ENCODE measurements at places on chromosomes 7 and 10.

DNA sequence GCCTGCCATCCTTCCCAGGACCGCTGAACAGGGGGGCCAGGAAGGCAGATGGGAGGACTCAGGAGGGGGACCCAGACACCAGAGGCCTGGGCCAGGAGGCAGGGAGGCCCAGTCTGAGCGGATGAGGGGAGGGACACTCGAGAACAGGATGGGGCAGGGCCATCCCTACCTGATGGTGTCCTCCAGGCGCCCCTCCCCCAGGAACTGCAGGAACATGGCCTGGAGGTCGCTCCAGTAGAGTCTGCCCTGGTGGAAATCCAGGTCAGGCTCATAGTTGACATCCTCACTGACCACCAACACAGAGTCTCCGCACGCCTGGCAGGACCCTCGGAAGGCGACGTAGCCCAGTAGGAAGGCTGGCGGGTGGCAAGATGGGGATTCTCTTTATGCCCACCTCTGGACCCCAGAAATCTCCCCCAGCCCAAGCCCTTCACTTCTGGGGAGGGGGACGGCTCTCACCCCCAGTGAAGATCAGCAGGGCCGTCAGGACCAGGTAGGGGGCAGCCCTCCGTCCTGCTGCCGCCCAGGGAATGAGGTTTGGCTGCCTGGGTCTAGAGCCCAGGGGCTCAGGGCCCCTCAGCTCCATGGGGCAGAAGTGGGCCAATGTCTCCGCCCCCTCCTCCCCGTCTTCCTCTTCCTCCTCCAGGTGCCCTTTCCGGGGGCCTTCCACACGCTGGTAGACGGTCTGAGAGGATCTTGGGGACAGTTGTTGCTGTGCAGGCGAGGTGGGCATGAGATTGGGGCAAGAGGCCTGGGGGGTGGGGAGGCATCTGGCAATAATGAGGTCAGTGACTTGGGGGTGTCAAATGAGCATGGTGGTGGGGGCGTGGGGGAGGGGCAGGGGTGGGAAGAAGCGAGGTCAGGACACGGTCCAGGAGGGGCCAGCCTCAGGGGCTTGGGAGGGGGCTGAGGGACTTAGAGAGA is 573 bp downstream of the TFR2 start:
- no peak for DNase-seq

GRCh38 chr7:96870934-96871333 is 134.4 kb upstream of the DLX6 start:
- DNase-seq = no peak

DNA sequence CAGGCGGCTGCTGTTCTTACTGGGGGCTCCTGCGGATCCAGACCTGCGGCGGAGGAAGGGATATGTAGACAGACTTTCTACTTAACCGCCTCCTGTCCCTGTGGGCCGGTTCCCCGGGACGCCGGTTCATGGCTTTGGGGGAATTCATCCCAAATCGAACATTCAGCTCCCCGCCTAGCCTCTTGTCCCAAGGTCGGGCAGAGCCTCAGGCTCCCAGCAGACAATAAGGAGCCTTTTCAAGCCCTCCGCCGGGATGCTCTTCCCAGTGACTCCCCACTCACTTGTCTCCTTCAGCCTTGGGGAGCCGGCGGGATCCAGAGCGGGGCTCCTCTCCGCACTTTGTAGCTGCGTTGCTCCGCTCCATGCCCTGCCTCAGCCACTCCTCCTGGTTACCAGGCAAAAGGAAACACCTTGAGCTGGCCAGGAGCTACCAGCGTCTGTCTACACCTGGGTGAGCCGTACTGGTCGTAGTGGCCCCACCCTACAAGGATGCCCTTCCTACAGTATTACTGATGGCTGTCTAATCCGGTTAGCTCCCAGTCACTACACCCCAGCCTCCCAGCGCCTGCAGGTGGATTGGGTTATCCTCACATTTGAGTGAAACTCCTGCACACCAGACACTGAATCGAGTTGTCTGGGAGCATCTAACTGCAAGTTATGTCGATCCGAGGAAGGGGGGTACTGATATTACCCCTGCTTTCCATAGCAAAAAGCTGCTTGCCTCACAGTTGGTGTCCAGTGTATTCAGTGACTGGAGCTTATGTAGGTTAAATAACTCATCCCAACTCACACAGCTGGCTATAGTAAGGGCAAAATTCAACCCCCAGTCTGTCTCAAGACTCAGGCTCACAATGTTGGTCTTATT is at the start of gene C10orf95:
TSS of gene C10orf95 (minus strand) at position 439 of the 865 bp plus-strand sequence. CDS start 450 bp downstream, outside the sequence.
- no peak for DNase-seq

- no peak for DNase-seq
Observed at GRCh38 chr7:88040694-88041093, 106.6 kb downstream of the ADAM22 start.

GRCh38 chr7:106423111-106423510 is 138.3 kb upstream of the NAMPT start:
- DNase-seq = no peak

DNA sequence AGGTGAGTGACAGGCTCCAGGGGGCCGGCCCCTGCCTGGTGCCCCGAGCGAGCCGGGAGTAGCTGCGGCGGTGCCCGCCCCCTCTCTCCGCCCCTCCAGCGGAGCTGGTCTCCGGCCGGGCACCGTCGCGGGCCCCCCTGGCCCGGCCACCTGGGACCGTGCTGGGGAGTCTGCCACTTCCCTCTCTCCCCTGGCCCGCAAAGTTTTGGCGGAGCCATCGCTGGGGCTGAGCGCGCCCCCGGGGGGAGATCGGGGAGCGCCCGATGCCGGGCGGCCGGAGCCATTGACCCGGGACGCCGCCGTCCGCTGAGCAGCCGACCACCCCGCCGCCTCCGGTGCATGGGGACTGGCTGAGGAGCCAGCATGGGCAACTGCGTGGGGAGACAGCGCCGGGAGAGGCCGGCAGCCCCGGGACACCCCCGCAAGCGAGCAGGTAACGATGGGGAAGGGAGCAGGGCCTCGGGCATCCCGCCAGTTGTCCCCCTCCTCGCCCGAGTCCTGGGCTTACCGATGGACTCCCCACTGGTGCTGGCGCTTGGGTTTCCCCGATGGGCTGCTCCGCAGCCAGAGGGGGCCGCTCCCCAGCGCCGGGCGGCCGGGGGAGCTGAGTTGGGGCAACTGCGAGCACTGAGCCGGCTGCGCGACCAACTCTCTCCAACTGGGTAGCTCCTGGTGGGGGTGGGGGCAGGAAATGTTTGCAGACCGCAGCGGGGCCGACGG is at the start of gene UBTD1:
TSS of gene UBTD1 (plus strand) at position 84 of the 720 bp plus-strand sequence. CDS start at position 364, 280 bp downstream.
- DNase-seq = peak; percentile 61

DNA sequence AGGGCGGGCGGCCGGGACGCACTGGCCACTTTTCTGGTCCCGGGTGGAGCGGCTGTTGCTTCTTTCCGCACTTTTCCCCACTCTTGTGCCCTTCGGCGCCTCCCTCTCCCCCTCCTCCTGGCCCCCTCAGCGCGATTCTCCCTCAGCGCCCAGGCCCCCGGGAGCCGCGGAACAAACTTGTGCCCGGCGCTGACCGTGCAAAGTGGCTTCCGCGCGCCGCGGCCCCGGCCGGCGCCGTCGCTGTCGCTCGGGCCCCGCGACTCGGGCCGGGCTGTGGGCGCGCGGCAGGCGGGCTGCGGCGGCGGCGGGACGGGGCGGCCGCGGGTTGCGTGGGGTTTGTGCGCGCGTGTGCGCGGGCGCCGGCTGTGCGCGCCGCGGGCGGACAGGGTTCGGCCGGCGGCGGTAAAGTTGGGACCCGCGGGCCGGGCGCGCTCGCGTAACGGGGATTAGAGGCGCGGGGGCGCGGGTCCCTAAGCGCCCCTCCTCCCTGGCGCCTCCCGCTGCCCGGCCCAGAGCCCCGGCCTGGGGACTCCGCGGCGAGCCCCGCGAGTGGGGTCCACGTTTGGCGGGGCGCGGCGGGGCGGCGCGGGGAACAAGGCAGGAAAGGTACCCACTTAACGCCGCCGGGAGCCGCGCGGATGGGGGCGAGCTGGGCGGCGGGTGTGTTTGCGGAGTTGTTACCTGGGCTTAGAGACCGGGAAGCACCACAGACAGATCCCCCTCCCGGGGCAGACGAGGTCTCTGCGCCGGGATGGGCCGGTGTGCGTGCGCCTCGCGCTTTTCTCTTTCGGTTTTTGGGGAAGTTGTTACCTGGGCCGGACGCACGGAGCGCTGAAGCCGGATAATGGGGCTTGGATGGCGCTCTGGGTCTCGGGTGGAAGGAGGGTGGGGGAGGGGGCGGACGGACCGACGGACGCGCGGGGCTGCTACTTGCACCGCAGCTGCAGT is 860 bp downstream of the ZEB1 start:
- DNase-seq = peak; percentile 28

DNA sequence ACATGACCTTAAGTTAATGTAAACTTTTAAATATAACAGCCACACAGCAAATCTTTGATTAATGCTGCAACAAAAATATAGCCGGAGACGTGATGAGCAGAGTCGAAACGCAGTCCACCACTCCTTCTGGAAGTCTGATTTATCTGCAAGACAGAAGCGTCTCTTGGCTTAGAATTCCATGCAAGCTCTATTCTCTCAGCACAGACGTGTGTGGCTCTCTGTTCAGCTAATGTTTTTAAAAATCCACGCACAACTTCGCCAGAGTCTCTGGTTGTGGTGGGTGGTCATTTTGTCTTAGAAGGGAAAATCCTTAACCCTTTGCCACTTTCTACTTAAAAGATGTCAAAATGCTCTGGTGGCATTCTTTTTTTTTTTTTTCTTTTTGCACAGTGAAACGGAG is 438.0 kb upstream of the MGMT start:
- no peak for DNase-seq

DNA sequence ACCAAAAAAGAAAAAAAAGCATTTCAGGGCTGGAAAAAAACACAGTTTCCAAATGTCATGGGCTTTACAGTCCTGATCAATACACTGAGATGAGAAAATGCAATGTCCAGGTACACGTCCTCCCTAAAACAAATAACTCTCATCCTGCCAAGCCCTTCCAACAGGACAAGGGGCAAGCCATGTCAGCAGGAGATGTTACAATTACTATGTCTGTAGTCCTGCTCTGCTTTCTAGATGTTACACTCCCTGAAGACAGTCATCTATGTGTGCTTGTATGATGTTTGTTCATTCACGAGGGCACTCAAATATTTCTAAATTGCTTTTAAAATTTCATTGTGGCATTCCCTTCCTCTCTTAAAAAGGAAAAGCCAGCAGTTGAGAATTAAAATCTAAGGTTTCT is 103.2 kb downstream of the SORBS1 start:
- DNase-seq = no peak

DNA sequence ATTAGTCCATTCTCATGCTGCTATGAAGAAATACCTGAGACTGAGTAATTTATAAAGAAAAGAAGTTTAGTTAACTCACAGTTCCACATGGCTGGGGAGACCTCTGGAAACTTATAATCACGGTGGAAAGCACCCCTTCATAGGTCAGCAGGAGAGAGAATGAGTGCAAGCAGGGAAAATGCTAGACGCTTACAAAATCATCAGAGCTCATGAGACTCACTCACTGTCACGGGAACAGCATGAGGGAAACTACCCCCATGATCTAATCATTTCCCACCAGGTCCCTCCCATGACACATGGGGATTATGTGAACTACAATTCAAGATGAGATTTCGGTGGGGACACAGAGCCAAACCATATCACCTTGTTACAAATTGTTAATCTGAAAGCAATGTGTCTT is 15.8 kb downstream of the TAS2R39 start:
- no peak for DNase-seq

DNA sequence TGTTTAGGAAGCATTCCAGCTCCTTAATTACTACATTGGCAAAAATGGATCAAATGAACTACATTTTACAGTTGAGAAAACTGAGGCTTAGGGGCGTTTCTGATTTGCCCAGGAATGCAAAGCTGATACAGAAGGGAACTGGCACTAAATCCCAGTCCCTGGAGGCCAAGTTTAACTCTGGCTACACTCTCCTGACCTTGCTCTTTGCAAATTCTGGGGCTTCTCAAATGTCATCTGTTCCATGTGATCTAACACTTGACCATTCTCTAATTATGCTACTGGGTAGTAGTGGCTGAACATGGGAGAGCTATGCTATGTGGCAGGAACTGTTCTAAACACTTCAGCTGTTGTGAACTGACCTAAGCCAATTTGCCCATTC is 11.3 kb upstream of the HABP2 start:
- DNase-seq = no peak

DNA sequence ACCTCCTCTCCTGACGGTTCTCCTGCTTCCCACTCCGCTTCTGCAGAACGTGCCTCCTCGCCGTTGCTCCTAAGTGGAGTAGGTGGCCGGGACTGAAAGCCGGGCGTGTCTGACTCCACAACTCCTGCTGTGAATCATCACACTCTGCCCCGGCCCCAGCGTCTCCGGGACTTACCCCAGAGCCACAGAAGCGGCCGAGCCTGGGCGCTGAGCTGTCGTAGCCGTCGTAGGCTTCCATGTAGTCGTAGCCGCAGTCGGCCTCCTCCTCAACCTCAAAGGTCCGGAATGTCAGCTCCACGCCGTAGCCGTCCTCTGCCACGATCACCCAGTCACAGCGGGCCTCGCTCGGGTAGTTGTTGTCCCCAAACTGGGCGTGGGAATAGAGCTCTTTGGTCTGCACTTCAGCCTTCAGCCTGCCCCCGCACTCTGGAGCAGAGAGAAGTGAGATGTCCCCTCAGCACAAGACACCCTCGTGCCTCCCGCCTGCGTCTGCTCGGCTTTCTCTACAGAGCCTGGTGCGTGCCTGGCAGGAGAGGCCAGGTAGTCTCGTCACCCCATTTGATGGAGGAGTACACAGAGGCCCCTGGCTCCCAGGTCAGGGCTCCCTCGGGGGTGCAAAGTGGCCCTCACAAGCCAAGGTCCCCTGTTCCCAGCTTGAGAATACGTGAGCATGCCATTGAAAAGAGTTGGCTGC is 11.2 kb upstream of the OPALIN start:
- no peak for DNase-seq

GRCh38 chr7:151884312-151885201 is 7.6 kb upstream of the PRKAG2 start:
- no peak for DNase-seq

GRCh38 chr10:89207181-89207800 is at the start of gene CH25H:
TSS of gene CH25H (minus strand) at chr10:89207317. CDS start at chr10:89207292, 25 bp downstream.
- DNase-seq = peak; percentile 82

DNA sequence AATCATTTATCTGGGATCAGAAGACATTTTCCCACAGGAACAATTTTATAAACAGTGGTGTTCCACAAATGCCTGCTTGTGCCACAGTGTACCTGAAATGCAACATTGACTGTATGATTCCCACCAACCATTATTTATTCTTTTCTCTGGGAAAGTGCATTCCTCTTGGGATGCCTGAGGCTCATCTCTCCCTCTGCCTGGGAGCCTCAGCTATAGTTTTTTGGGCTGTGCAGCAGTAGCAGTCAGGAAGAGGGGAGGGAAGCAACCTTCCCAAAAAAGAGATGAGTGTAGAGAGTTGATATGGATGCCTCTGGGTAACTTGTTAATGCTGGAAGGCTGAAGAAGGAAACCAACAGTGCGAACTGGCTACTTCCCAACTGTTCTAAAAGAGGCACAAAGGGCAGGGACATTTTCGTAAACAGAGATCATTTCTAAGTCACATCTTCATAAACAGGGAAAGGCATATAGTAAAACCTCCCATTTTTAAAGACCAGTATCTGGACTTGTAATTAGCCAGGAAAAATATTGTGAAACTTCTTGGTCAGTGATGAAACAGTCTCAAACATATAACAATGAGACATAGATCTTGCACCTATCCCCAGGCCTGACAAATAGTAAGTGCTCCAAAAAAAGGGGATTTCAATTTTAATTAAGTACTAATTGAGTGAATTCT is 1.4 kb upstream of the CALD1 start:
- peak; percentile 37 for DNase-seq

Measured in EL (cell line).